ENCODE measurements at places on chromosomes 5 and 9. TPM values are rescaled to one million over a fixed set of nuclear protein-coding genes. Genes with fewer than 3 reads are reported as not detected.

DNA sequence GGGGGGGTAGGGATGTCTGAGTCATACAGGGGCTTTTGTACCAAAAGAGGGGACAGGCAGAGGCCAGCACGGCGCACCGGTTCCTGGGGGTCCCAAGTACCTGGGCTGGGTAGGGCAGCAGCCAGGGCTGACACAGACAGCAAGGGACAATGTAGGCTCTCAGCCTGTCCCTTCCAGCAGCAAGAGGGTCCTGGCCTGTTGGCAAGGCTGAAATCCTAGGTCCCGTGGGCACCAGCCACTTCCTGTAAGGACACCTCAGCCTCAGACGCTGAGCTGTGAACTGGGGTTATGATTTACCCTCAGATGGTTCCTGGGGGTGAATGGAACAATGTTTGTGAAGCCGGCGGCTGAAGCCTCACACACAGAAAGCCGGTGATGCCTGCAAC is 41.3 kb downstream of the NACC2 start:
- H3K27ac ChIP-seq, result no peak overlapping the region
- no peak for DNase-seq
- H3K4me1 ChIP-seq, result peaks cover 26% of the 10 kb centered on the region
- no peak overlapping the region for H3K4me3 ChIP-seq

GRCh38 chr9:129900263-129901027 is 65.2 kb downstream of the USP20 start:
- no peak overlapping the region for H3K27ac ChIP-seq
- no peaks in the 10 kb centered on the region for H3K27me3 ChIP-seq
- DNase-seq, result no peak
- H3K4me1 ChIP-seq, result no peaks in the 10 kb centered on the region
- peaks cover 25% of the 10 kb centered on the region for H3K36me3 ChIP-seq

GRCh38 chr5:161765611-161766010 is 80.1 kb downstream of the GABRA6 start:
- H3K27ac ChIP-seq, result no peak overlapping the region
- no peaks in the 10 kb centered on the region for H3K4me1 ChIP-seq
- peaks cover 4% of the 10 kb centered on the region for H3K27me3 ChIP-seq
- H3K4me3 ChIP-seq, result no peak overlapping the region

DNA sequence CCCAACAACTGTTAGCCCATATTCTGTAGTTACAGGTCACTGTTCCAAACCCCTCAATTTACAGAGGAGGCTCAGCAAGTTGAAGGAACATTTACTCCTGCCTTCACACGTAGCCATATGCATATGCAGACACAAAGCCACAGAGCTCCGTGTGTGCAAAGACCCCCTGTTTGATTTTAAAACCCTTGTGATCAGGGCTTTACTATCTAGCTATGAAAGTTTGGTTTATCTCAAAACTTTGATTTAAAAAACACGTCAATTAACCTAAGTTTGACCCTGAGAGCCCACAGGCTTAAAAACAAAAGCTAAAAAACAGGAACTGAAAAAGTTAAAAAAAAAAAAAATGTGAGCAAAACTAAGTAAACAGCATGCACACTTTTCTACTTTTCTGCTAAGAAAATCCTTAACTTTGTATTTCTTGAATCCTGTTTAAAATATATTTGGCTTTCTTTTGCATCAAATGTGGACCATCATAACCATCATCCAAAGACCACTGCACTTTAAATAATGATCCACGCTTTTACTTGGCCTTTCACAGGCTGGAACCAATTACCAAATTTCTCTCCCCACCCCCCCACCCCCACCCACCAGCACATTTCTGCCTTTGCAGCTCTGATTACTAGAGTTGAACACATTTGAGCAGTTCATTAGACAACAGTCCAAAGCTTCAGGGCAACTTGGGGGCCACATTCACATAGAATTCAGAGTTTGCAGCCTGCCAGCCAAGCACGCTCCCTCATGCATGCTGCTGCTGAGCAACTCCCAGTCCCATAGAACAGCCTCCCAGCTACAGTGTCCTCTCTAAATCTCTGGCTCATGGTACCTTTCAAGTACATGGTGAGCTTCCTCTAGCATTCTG is 128.8 kb upstream of the MAP3K1 start:
- DNase-seq, result no peak
- H3K27ac ChIP-seq, result no peak overlapping the region
- H3K4me3 ChIP-seq, result no peak overlapping the region
- H3K36me3 ChIP-seq, result no peaks in the 10 kb centered on the region
- H3K4me1 ChIP-seq, result peaks cover 14% of the 10 kb centered on the region

- no peak overlapping the region for H3K4me3 ChIP-seq
- DNase-seq, result no peak
- no peak overlapping the region for H3K27ac ChIP-seq
These were observed 211.9 kb upstream of the IRX4 start for GRCh38 chr5:2094616-2094995.

AGPAT2 gene
- total RNA-seq, result 18.4 TPM

Data from neural crest cell (in vitro differentiated cells).